GM10248 (cell line): ENCODE measurements at places on chromosomes 7 and 10.

DNA sequence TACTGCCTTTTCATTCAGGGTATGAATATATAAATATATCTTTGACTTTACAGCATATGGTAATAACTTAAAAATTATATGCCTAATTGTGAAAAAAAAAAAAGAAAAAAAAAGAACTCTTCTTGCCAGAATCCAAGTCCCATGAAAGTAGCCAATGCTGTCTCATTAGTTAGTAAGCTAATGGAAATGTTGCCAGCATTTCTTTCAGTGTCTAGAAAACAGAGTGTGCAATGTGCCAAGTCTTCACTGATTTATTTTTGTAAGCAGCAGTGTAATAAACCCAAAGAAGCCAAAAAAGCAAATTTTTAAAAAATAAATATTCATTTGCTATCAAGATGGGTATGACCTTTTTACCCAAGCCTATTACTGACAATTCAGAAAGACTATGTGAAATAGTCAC lies 31.1 kb upstream of the LRRN3 start:
- no peak for DNase-seq

DNA sequence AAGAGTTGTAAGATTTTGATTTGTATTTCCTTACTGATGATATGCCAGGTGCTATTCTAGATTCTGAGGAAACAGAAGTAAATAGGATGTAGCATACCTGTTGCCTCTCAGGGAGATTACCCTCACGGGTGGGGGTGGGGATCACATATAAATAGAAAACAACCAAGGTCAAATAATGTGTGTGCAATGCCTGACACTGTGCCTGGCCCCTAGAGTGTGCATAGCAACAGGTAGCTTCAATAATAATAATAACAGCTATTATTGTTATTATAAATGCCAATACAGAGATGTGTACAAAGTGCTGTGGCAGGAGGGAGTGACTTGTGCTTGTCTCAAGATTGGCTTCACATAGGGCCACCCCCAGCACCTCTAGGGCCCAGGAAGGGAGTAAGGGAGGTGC lies 24.0 kb downstream of the CNNM1 start:
- DNase-seq = no peak

GRCh38 chr7:120431016-120431415 lies 158.0 kb downstream of the KCND2 start:
- DNase-seq = no peak

GRCh38 chr10:65723525-65723924 lies 1202.3 kb upstream of the LRRTM3 start:
- no peak for DNase-seq

GRCh38 chr7:30973292-30973691 lies 9.5 kb downstream of the GHRHR start:
- DNase-seq = no peak

DNA sequence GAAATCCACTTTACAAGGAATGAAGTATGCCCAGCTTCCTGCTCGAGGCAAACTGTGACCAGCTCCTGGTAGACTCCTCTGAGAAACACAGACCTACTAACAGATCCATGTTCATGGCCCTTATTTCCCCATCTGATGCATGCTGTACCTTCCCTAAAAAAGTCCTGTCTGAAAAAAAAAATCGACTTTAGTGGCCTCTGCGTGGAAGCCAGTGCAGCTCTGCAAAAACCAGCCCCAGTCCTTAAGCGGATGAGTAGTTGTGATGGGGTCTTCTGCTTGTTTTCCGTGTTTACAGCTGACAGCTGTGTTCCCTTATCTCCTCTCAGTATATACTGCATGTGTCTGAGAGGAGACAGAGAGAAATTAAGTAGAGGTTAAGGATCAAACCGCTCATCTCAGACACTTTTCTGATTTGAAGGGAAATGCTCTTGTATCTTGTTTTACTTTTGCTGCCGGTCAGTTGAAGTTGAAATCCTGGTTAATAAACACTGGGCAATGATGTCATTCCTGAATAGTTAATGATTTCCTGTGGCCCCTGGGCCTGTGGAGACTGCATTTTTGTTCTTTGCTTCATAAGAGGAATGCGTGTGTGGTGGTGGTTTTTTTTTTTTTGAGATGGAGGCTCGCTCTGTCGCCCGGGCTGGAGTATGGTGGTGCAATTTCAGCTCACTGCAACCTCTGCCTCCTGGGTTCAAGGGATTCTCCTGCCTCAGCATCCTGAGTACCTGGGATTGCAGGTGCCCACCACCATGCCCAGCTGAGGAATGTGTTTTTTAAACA lies 67.6 kb downstream of the DOCK1 start:
- DNase-seq = no peak

- no peak for DNase-seq
Measured at GRCh38 chr7:43869867-43870240, 537 bp upstream of the MRPS24 start.

- DNase-seq = no peak
Measured at GRCh38 chr10:34373211-34373610, 441.9 kb downstream of the PARD3 start.

DNA sequence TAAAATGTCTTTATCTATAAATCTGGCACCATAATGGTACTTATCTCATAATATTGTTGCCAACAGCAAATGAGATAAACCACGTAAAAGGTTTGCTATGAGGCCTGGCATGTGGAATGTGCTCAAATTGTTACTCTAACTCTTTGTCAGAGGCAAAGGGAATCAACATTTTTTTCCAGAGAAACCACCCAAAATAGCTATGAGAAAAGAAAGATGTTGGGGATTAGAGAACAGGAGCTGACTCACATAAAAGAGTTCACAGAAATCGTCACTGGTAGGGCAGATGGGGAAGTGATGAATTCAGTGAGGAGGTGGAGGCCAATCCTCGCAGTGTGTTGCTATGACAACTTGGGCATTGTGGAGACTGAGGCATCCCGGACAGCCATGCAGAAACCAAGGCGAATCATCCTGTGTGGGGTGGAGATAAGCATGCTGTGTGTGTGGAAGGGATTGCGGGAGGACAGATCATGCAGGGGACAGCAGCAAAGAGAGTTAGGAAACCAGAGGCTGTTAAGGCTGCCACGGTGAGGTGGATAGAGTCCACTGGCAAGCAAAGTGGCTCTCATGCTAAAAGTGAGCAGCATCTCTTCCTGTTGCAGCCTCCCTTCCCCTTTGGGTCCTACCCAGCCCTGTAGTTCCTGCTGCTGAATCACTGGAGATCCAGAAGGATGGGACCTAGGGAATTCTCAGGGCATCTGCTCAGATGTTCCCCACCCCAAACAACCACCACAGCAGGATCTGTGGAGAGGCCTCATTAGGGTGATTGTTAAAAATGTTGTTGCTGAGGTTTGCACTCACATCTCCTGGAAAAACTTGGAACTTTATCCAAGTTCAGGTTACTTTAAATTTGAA lies 103.9 kb downstream of the CUBN start:
- no peak for DNase-seq

GRCh38 chr10:15843695-15844094 lies 16.6 kb downstream of the MINDY3 start:
- no peak for DNase-seq

- no peak for DNase-seq
Measured at GRCh38 chr7:157044147-157044687, 33.8 kb upstream of the MNX1 start.

GRCh38 chr10:102627736-102628293 lies 16.5 kb upstream of the TRIM8 start:
- DNase-seq = no peak

- no peak for DNase-seq
Measured at GRCh38 chr7:69691734-69692133, 93.5 kb downstream of the AUTS2 start.

- no peak for DNase-seq
Measured at GRCh38 chr7:86592185-86592584, 51.5 kb upstream of the GRM3 start.

DNA sequence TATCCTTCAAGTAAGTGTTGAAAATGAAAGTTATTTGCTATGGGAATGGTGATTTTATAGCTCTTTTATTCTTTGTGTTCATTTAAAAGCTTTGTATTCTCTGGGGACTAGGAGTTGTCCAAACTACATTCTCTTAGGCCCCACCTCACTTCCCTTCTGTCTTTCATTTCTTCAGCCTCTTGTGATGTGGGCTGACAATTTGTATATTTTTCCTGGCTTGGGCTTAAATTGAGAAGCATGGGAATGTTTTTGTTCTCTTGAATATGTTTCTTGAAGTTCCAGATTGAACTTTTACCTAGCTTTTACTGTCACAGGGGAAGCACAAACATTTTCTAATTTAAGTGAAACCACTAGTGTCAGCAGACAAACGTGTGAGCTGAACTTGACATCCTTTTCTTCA lies 27.9 kb downstream of the BBS9 start:
- no peak for DNase-seq

- DNase-seq = no peak
Measured at GRCh38 chr7:50415844-50416364, 34.2 kb downstream of the FIGNL1 start.

DNA sequence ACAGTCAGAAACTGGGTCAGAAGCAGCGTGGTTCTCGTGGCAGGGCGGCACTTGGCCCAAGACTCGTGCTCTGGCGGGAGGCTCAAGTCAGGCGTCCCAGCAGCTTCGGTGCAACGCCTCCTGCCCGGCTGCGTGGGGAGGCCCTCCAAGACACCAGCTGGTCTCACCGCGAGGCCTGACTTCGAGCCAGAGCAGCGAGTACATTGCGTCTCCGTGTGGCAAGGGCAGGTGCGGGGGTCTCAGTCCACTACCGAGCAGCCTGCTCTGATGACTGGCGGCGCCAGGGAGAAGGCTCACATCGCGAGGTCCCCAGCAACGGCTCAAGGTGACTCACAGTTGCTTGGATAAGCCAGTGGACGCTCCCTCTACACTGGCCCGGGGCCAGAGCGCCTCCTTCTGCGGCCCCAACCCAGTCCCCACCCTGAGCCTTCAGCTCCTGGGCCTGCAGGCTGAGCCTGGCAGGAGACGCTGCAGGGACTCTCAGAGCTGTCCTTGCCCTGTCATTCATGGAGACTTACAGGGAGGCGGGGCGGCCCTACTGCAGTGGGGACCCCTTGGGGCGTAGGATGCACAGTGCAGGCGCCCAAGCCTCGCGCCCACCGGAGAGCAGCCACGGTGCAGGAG lies 41.9 kb upstream of the PRKAR1B start:
- no peak for DNase-seq

GRCh38 chr7:1532456-1533254 lies 2.2 kb downstream of the MAFK start:
- no peak for DNase-seq

- no peak for DNase-seq
Measured at GRCh38 chr7:130107949-130108674, 37.8 kb downstream of the KLHDC10 start.

DNA sequence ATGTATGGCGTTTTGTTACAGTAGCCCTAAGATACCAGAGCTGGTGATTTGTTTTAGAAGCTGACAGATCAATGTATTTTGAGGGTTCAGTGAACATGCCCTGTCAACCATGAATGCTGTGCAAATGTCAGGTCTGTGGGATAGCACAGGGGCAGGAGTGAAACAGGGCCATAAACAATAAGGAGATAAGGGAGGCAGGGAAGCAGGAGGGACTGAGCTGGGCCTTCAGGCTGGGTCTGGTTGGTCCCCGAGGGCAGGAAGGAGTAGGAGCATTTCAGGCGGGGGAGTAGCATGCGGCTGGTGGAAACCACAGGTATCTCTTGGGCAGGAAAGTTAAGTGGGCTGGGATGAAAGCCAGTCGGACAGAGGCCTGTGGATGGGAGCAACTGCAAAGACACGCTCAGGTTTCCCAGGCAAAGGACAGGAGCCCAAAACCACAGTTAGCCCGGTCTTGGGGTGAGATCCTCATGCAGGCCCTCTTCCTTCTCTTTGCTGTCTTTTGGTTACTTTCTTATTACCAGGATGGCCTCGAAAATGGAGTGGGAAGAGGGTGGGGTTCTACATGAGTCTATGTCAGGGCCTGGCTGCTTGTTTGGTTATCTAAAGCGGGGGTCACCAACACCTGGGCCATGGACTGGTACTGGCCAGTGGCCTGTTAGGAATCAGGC lies 69.5 kb upstream of the SEPHS1 start:
- DNase-seq = no peak

DNA sequence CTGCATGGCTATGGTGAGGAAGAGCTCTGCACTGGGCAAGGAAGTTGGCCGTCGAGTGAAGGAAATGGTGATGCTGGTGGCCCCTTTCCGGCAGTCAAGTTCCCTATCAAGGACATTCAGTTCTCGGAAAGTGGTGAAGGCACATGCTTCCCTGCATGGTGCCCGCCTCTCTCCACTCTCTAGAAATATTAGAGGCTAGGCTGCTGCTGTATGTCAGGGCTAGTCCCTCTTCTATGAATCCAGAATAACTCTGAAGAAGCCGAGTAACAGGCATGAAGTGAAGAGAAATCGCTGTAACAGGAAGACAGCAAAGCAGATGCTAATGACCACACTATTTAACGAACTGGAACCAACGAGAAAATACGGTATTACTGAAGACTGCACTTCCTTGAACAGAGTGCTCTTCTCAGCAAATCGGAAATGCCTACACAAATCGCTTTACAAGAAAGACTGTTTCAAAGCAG lies 5.4 kb downstream of the IDI1 start:
- peak; percentile 51 for DNase-seq

- DNase-seq = no peak
Measured at GRCh38 chr10:71598621-71599055, 120.9 kb downstream of the C10orf105 start.

GRCh38 chr10:79215531-79215930 lies 131.7 kb upstream of the PPIF start:
- no peak for DNase-seq

- no peak for DNase-seq
Measured at GRCh38 chr7:73681031-73681430, 2.2 kb downstream of the DNAJC30 start.

- DNase-seq = no peak
Measured at GRCh38 chr10:64630534-64630933, 1109.3 kb downstream of the REEP3 start.

- peak; percentile 41 for DNase-seq
Measured at GRCh38 chr7:45001138-45001694, 1.2 kb downstream of the CCM2 start.

DNA sequence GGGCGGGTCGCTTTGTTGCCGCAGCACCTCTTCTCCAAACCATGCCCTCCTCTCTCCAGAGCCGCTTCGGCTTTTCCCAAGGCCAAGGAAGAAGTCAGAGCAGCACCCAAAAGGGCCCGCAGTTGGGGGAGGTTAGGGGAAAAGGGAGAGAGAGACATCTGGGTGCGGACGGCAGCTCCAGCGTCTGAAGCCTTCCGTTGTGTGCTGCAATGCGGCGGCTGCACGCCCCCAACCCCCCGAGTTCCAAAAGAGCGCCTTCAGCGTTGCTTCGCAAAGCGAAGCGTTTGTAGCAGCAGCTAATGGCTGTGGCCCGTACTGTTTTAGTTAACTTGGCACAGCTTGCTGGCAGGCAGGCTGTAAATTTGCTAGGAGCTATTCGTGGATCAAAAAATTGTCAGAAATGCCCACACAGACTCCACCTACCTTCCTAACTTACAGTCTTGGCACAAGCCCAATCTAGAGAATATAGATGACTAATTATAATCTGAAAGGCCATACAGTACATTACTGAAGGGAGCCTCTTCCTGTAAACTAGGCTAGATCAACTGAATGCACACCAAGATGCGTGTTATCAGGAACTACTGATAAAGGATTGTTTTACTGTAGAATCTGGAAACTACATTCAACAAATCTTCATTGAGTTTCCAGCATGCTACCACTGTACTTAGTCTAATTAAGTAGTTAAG lies 1.1 kb upstream of the KBTBD2 start:
- DNase-seq = peak; percentile 23

- no peak for DNase-seq
Measured at GRCh38 chr7:85156661-85157208, 30.1 kb downstream of the SEMA3D start.

- DNase-seq = peak; percentile 42
Measured at GRCh38 chr10:74213571-74214162, 62.6 kb downstream of the ADK start.
